ENCODE measurements at places on chromosomes 6 and 20. TPM values are rescaled to one million over a fixed set of nuclear protein-coding genes. Genes with fewer than 3 reads are reported as not detected.

DNA sequence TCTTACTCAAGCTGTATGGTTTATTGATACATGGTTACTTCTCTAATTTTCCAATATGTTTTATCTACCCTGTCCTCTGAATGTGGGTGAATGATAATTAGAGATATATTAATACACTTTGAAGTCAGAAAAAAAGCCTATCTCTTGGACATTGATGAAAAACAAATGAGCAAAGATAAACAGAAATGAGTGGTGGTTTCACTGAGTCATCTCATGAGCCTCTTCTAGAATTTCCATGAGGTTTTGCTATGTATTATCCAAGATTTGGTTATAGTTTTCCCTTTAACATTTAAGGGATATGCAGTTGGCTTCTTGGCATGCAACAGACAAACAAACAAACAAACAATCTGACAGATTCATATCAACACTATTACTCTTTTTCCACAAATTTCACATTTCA is 586.8 kb downstream of the RFPL4B start:
- DNase-seq: no peak

GRCh38 chr6:90421666-90422065 is 125.0 kb upstream of the BACH2 start:
- no peak for DNase-seq

DNA sequence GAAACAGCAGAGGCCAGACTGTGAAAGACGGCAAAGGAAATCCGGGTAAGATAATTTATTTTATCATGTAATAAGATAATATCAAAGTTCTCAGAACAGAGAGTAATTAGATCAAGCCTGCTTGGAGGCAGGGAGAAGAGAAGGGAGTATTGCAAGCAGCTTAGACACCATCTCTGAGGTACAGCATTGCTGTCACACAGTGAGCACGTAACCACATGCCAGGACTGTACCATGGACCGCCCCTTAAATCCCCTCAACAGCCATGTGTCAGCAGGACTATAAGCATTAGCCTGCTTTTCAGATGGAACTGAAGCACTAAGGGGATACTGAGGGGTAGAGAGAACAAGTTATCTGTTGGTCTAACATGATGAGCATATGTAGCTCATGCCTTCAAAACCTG is 141.5 kb downstream of the C6orf118 start:
- no peak for DNase-seq

GRCh38 chr6:99364026-99364425 is 14.6 kb upstream of the FAXC start:
- no peak for DNase-seq

DNA sequence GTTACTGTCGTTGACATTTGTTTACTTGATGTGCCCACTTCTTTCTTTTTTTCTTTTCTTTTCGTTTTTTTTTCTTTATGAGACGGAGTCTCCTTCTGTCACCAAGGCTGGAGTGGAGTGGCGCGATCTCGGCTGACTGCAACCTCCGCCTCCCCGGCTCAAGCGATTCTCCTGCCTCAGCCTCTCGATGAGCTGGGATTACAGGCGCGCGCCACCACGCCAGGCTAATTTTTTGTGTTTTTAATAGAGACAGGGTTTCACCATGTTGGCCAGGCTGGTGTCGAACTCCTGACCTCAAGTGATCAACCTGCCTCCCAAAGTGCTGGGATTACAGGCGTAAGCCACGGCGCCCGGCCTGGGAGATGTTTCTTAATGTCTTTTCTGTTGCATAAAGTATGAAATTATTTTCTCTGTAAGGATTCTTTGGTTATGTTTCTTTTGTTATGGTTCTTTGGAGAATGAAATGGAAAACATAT is 33.3 kb upstream of the PRSS16 start:
- no peak for DNase-seq

GRCh38 chr6:89858041-89858440 is 28.4 kb downstream of the CASP8AP2 start:
- no peak for DNase-seq

DNA sequence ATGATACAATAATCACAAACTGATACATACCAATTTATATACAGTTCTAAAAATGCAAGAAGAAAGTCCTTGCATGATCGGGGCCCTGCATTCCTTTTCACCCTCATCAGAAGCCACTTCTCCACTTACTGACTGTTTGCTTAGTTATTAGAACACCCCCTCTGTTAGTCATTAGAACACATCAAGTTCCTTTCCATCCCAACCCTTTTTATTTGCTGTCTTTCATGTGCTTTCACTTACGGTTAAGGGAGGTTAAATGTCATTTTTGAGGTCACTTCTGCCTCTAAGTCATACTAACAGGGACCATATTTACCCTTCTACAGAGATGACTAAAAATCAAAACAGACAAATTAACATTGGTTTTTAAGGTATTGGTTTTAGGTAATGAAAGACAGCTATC is 149.1 kb downstream of the LMBRD1 start:
- no peak for DNase-seq

GRCh38 chr6:56905378-56905777 is 49.5 kb upstream of the BEND6 start:
- DNase-seq: no peak

DNA sequence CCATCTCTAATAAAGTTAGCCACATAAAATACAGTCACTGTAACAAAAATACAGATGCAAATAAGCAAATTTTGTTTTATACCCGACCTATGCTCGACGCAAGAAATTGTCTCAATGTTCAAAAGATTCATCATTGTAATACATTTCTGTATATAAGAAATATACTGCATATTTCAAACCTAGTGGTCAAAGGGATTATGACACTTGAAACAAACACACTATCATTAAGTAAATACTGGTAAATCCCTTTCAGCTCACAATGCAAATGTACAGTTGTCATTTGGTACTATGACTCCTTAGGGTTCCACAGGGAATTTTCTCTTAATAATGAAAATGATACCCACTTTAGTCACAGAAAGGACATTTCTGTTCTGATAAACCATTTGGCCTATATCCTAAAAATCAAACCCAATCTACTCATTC is 2.2 kb downstream of the HIVEP2 start:
- DNase-seq: no peak

- no peak for DNase-seq
These were observed 48.5 kb downstream of the PTPRK start for GRCh38 chr6:128471907-128472306.

DNA sequence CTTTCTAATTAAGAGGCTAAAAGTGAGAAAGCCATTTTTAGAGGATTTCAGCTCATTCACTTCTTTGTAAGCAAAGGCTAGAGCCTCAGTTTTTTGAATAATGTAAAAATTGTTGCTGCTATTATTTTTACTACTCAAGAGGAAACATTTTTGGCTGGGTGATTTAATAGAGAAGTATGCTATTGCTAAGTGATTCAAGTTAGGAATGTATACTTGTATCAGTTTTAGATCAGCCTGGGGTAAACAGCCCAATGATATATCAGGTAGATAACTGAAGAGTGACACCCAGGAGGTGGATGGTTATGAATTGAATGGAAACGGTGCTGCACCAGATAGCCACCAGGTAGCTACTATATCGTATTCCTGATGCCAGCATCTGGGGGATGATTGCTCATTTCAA is 9.2 kb downstream of the QKI start:
- no peak for DNase-seq

- peak; percentile 39 for DNase-seq
These were observed 19.8 kb downstream of the HLA-E start for GRCh38 chr6:30508890-30509736.

DNA sequence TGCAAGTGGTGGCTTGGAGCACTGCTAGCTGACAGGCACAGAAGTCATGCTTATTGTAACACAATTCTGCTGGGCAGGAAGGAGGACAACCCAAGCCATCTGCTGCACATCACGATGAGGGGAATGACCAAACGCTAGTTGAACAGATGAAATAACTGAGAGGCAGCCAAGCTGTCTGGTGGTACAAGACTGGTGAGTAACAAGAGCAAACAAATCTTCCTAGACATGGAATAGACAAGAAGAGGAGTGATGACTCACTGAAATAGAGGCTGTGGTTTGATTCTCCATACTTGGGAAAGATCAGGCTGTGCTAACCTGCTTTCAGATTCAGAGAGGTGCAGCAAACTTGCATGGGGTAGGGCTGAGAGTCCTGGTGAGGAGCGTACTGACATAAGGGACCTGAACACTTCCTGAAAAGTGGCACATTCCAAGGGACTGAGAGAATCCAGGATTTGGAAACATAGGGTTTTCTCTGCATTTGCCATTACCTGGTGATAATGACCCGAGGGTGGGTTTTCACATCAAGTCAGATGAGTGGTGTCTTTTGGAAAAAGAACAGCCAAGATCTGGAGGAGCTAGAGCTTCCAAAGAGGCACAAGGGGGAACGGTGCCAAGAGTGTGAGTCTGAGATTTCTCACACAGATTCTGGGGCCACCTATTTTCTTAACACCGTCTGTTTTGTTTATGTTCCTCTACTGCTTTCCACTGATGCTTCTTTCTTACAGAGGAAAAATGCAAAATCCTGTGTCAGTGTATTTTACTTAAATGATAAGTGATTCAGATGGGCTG is 60.0 kb downstream of the PRL start:
- no peak for DNase-seq

DNA sequence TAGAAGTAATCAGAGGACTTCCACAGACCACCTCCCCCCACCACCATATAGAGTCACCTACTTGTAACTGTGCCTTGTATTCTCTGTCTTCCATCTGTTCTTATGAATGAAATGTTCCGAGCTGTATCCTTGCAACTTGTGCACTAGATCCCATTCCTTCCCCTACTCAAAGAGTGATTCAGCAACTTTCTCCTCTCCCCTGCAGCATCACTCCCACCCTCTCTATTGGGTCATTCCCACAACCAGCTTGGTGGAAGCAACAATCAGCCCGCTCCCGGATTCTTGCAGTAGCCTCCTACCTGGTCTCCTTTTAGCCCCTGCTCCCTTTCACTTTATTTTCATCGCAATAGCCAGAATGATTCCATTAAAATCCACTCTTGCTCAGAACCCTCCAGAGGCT is 34.9 kb upstream of the REV3L start:
- no peak for DNase-seq

TRIM10 gene
- total RNA-seq: not detected

MUC21 gene
- total RNA-seq: not detected

OR14J1 gene
- total RNA-seq: not detected

OTOR gene
- total RNA-seq: not detected

SYCP2L gene
- not detected for total RNA-seq

NUS1 gene
- 42.2 TPM for total RNA-seq

CLPSL1 gene
- total RNA-seq: not detected

Data from activated CD8-positive, alpha-beta T cell treated with anti-CD3 and anti-CD28 coated beads for 36 hours (primary cell).